ENCODE measurements at places on chromosomes 6 and 20.

GRCh38 chr6:44275749-44276648, 5.7 kb downstream of the TMEM151B start:
- DNase-seq = no peak

DNA sequence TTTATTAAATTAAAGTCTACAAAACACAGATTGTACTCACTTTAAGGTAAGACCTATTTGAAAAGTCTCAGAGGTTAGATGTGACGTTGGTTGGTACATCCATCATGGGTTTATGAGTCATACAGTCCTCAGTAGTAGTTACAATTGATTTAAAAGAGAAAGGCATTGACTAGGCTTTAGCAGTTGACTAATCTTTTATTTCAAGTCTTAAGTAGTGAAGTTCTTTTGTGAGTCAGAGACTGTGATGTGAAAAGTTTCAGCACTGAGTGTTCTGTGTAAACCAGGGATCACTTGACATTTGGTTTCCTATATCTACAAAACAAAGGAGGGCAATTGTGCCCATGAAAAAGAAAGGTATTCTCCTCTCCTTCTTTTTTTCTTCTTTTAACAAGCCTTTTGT, 221.3 kb downstream of the GRIK2 start:
- no peak for DNase-seq

GRCh38 chr6:113365191-113365590, 492.0 kb upstream of the MARCKS start:
- DNase-seq = no peak

GRCh38 chr20:43895235-43895634, 19.4 kb upstream of the TOX2 start:
- DNase-seq = no peak

- DNase-seq = peak; percentile 74
These were observed 127.5 kb downstream of the PKHD1 start for GRCh38 chr6:51959744-51960383.

GRCh38 chr6:13406781-13407180, 78.4 kb upstream of the TBC1D7 start:
- no peak for DNase-seq

DNA sequence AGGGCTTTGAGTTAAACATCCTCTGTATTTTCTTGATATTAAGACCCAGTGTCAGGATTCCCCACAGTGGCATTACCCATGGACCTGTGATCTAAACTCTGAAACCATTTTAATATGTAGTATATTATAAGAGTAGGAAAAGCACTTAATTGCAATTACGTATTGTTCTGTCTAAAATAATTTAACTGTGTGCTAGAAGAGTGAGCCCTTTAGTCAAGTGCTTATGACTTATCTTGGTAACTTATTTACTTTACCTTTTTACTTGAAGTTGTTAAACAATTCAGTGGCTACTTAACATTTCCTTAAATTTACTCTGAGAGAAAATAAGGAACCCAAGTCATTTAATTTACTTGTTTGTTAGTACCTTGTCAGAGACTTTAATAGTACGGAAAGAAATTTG, 173.6 kb downstream of the CDKAL1 start:
- DNase-seq = no peak

DNA sequence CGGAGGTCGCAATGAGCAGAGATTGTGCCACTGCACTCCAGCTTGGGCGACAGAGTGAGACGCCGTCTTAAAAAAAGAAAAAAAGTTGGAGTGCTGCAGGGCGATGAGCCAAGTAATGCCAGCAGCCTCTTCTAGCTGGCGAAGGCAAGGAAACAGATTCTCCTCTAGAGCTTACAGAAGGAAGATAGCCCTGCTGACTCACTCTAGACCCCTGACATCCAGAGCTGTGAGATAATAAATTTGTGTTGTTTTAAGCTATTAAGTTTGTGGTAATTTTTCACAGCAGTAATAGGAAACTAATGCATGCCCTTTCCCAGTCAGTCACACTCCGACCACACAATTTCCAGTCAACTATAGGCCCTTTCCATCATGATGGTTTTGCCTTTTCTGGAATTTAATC, 16.4 kb downstream of the PRSS16 start:
- no peak for DNase-seq

DNA sequence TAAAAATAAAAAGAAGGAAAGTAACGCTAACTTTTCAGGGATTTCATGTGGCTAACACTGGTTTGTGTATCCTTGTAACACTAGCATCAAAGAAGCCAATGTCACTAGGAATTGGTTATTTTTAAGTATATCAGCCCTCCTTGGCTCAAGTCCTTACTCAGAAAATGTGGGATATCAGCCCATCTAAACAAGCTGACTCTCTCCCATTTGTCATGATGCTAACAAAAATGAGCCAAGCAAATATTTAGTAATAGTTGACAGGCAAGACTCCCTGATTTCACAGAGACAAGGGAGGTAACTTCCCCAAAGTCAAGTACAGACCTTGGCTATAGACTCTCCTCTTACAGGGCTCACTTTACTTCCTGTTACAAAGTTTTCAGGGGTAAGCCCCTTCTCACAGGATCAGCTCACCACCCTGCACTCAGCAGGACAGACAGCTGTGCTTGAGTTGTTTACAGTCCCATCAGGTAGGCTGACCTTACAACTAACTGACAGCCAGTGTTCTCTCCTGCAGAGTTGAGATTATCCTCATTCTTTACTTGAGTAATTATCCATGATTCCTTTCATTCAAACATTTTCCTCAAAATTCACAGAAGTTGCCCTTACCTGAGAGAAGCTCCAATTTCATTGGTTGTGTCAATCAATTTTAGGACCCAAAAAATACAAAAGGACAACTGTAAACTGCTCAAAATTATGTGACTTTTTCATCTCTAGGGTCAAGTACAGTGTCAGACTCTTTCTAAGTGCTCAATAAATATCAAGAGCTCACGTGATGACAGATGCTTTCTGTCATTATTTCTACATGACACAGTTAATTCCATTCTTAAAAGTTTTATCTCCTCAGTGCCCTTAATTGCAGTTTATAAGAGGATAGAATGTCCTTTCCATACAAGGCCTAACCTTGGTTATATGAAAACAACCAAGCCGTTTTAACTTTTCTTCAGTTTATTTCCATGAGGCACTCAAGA, 38.1 kb upstream of the BMP5 start:
- DNase-seq = no peak

DNA sequence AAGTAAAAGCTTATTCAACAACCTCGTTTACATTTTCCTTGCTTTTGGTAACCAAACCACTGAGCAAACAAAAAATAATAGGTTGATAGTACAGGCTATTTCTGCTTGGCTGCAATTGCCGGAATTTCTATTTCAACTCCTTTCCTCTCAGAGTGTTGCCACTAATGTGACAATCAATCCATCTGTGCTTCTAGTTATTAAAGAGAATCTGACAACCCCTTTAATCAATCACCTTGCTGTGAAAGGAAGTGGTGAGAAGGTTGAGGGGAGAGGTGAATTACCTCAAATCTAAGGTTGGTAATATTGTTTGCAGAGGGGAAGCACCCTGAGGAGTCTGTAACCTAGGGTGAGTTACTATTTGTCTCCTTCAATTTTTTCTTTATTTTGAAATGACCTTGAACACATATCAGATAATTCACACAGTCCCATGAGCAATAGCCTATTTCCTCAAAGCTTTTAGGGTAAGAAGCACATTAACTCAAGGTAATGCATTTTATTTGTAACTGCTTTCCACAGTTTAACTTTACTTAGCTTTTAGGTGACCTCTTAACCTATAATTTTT, 603.4 kb downstream of the MMUT start:
- DNase-seq = no peak

DNA sequence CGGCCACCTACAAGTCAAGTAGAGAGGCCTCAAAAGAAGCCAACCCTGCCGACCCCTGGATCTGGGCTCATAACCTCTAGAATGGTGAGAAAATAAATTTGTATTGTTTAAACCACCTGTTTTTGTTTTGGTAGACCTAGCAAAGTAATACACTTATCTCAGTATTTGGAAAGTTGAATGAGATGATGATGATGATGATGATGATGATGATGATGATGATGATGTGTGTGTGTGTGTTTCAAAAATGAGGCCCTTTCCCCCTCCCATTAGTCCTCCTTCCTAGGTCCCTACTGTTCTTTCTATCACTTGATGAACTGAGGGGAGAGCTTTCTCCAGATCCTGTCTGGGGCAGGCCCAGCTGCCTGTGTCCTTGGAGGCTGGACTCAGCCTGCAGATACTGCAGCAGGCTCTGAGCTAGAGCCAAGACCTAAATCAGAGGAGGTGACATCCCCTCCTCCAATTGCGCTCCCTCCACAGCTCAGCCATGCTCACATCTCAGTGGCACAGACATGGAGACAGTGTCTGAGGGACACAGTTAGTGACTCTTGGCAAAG, 120.1 kb downstream of the LRFN2 start:
- DNase-seq = no peak

GRCh38 chr6:124190256-124190655, 386.6 kb downstream of the NKAIN2 start:
- DNase-seq = no peak

GRCh38 chr6:5206920-5207561, 53.7 kb downstream of the LYRM4 start:
- DNase-seq = no peak

Measured in left forelimb (tissue), 1 donor.